IPS DF 19.7 (cell line): ENCODE measurements at places on chromosomes 5 and 9.

- no peak for DNase-seq
These were observed 51.4 kb upstream of the EPB41L4B start for GRCh38 chr9:109372246-109372645.

DNA sequence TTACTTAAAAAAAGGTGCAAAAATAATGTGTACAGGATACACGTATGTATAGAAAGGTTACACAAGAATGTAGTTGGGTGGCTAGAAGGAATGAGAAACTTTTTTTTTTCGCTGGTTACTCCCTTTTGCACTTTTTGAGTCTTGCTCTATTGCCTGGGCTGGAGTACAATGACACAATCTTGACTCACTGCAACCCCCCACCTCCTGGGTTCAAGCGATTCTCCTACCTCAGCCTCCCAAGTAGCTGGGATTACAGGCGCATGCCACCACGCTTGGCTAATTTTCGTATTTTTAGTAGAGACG lies 15.8 kb downstream of the FBXW11 start:
- no peak for DNase-seq

- no peak for DNase-seq
These were observed 889.4 kb upstream of the SEMA6A start for GRCh38 chr5:117463881-117464570.

DNA sequence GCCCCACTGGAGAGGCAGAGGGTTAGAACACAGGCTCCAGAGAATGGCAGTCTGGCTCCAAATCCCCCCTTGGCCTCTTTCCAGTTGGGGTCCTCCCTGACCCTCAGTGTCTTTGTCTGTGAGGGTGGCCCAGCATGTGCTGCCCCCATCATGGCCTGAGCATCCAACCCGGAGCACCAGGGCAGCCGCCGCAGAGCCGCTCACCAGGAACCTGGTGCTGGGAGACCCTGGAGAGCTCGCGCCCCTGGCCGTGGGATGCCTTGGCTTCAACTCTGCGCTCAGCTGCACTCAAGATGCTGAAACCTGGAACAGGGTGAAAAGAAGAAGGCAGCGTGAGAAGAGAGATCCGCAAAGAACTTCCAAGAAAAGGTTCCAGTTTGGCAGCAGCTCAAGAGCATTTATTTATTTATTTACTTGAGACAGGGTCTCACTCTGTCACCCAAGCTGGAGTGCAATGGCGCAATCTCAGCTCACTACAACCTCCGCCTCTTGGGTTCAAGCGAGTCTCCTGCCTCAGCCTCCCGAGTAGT lies 3.8 kb downstream of the CCDC187 start:
- no peak for DNase-seq

GRCh38 chr5:141517312-141517711 lies 28.4 kb downstream of the PCDHGC5 start:
- DNase-seq, result no peak

DNA sequence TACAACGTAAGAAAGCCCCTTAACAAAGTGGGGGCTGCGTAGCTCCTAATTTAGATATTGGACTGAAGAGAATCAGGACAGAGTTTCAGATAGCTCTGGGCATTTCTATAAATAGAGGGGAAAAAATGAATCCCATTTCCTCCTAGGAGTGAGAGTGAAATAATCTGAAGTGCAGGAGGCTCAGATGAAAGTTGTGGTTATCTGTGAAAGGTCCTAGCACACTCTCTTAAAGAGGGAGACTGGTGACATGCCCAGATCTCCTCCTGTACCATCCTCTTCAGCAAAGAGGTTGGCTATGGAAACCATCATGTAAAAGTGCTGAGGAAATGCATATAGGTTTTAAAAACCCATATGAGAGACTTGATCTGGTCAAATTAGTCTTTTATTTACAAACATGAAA lies 143.4 kb downstream of the GABRB2 start:
- DNase-seq, result no peak

GRCh38 chr5:170360709-170361108 lies 28.5 kb downstream of the KCNMB1 start:
- DNase-seq, result no peak

DNA sequence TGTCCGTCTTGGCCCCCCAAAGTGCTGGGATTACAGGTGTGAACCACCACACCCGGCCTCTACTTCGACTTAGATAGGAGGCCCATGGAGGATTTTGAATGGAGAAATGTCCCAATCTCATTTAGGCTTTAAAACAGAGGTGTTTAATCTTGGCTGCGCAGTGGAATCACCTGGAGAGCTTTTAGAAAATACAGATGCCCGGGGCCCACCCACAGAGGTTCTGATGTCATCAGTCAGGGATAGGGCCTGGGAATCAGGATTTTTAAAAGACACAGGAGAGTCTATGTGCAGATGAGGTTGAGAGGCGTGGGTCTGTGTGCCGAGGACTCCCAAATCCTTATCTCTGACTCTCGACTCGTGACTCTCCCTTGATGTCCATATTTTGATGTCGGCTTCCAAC lies 124.0 kb upstream of the BOD1 start:
- no peak for DNase-seq

DNA sequence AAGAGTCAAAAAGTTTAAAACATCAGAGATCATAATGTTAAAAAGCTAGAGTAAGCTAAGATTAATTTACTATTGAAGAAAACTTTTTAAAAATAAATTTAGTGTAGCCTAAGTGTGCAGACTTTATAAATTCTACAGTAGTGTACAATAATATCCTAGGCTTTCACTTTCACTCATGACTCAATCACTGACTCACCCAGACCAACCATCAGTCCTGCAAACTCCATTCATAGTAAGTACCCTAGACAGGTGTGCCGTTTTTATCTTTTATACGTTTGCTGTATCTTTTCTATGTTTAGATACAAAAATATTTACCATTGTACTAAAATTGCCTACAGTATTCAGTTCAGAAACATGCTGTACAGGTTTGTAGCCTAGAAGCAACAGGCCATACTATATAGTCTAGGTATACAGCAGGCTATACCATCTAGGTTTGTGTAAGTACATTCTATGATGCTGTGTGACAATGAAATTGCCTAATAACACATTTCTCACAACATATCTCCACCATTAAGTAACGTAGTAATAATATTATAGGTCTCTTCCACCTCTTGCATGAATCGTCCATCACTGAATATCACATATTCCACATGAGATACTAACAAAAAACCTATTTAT lies 59.2 kb downstream of the MEGF9 start:
- no peak for DNase-seq
